ENCODE measurements at places on chromosomes 5 and 9.

GRCh38 chr5:137747848-137748247 lies 6.3 kb downstream of the HNRNPA0 start:
- no peak for DNase-seq

DNA sequence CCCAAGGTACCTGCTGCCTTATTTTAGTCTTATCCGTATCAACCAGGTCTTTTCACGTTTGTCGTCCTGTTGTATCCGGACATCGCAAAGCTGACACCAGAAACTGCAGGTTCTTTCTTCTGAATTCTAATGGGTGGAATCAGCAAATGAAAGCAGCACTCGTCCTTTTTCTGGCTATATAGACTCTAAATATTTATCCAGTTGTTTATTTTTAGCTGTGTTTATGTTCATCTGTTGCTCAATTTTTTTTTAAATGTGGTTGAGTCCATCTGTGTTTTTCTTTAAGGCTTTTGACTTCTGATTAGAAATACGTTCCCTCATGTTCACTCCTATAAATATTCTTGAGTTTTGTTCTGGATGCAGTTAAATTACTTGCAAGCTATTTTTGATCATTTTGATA lies 831.7 kb downstream of the MTRR start:
- no peak for DNase-seq

GRCh38 chr9:135507104-135508035 lies 6.9 kb downstream of the MRPS2 start:
- DNase-seq = no peak

- no peak for DNase-seq
Measured at GRCh38 chr9:96116275-96117064, 185.5 kb downstream of the HSD17B3 start.

- DNase-seq = no peak
Measured at GRCh38 chr5:170466988-170467707, 36.7 kb upstream of the KCNIP1 start.

GRCh38 chr5:94228791-94229190 lies 389.6 kb downstream of the KIAA0825 start:
- DNase-seq = no peak

DNA sequence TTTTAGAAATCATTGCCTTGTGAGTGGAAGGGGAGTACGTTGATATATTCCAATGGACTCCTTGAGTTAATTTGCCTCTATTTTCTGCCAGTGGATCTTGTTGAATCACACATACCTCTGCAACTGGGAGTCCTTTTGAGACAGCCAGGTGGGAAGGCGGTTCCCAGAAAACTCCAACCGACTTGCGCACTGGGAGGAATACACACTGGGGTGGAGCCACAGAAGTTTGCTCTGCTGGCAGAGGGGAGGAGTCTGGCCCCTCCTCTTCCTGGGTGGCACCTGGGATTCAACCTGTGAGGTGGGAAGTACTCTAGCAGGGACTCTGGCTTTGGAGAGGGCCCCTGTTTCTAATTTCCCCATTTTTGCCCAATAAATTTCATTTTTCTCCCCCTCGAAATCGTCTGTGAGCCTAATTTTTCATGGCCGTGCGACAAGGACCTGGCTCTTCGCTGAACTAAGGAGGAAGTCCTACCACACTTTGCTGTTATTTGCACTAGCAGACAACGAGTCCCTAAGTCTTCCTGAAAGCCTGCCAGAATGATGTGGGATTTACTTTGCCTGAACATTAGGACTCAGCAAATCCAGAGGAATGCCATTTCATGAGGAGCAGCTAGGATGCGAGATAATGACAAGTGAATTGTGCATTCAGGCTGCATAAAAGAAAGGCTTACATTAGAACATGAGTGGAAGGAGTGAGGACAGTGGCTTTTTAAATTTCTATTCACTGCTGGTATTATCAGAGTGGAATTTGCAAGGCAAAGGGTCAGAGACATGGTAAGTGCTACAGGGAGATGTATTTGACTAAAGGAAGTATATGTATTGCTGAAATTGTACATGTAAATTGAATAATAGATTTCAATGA lies 67.2 kb downstream of the PRLR start:
- DNase-seq = no peak

DNA sequence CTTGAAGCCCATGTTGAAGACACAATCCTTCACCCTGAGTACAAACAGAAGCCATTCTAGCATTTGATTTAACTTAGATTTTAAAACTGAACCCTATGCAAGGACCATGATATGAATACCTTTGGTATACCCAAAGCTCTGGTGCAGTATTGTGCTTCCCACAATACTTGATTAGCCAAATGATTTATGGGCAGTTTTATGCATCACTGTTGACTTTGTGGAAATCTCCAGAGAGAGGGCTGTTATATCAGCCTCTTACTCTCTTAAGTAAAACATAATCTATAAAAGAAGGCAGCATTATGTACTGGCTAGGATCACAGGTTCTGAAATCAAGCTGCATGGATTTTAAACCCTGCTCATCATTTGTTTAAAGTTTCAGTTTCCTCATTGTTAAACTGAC lies 762.8 kb downstream of the EFNA5 start:
- no peak for DNase-seq

DNA sequence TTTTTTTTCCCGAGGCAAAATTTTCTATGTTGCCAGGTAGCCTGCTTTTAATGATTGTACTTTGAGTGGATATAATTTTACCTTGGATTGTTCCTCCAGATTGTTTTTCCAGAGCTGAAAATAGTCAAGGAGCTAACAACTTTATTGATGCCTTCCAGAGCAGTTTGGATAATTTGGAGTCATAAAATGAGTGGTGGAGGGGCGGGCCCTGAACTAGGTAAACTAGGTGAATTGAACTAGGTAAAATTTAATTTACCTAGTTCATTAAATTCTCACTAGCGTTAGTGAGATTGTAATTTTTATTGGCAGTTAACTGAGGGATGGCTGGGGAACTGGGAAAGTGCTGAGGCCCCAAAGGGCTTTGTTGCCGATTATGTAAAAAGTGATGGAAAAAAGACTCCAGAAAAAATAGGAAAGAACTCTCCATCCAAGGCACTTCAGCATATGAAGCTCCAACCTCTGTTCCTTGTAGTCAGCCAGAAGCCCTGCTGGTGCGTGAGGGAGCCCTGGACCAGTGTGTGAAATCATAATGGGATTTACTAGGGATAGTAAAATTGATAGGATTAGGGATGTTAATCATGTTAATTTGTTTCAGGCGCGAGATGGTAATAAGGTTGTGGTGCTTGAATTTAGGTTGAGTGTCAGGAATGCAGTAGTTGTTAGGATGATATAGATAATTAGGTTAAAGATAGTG lies 1.7 kb downstream of the DNAJC25 start:
- DNase-seq = no peak

DNA sequence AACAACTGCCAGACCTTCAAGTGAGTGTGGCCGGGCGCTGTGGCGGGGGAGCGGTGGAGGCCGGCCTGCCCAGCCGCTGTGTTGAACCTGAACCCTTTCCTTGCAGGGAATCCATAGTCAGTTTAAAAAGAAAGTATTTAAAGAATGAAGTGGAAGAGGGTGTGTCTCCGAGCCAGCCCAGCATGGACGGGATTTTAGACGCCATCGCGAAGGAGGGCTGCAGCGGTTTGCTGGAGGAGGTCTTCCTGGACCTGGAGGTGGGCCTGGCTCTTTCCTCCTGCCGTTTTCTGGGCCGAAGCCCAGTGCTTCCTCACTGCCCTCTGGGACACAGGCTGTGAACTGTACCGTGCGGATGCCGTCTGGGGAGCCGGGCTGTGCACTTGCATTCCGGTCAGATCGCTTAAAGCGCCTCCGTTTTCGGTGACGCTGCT lies 19.1 kb downstream of the EXOC3 start:
- DNase-seq = no peak

- DNase-seq = no peak
Measured at GRCh38 chr5:133985540-133986180, 17.2 kb upstream of the C5orf15 start.

GRCh38 chr5:77498952-77499351 lies 6.8 kb upstream of the WDR41 start:
- DNase-seq = no peak

DNA sequence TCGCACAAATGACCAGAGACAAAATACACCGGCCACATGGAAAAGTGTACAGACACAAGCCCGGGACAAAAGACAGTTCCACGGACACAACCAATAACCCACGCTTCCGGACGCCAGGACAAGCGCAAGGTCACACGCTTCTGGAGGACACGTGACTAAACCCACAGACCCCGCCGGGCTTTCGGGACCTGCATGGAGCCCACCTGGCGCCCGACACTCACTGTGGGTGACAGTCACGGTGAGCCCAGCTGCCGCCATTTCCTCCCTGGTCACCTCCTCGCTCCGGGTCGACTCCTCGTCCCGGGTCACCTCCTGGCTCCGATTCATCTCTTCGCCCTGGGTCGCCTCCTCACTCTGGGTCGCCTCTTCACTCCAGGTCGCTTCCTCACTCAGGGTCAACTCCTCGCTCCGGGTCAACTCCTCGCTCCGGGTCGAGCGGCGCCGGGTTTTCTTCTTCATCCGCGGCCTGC lies 470 bp downstream of the BAG1 start:
- no peak for DNase-seq

DNA sequence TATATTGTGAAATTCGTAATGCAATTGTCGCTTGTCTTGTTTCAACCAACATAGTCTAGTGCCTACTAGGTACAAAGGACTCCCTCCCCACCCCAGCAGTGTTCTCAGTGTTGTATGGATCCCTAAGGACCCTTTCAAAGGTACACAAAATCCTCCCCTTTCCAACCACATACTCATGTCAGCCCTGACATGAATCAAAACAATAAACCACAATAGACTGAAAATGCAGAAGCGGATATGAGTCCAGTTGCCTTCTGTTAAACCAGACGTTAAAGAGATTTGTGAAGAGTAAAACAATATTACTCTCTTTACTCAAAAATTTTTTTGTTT lies 82.4 kb upstream of the IFNK start:
- DNase-seq = no peak

GRCh38 chr5:85512896-85513295 lies 1104.8 kb upstream of the COX7C start:
- no peak for DNase-seq

DNA sequence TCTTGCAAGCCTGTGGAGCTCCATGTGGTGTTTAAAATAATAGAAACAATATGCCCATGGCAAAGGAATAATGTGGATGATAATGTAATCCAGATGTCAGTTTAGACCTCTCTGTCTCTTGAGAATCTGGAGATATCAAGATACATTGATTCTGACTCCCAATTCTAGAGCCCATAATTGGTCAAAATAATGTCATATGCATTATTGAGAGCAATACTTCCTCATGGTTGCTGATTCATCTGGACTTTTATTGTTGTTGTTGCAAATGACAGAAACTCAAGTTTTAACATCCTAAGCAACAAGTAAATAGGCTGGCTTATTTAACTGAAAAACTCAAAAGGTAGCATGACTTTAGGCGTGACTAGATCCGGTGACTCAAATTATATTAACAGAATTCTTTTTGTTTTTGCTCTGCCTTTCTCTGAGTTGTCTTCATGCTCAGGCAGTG lies 152.1 kb downstream of the PCSK1 start:
- DNase-seq = no peak

DNA sequence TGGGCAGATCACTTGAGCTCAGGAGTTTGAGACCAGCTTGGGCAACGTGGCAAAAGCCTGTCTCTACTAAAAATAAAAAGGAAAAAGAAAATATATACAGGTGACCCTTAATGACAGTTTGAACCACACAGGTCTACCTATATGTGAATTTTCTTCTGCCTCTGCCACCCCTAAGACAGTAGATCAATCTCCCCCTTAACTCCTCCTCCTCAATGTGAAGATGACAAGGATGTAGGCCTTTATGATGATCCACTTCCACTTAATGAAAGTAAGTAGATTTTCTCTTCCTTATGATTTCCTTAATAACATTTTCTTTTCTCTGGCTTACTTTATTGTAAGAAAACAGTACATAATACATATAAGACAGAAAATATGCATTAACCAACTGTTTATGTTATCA lies 3.4 kb downstream of the AKNA start:
- no peak for DNase-seq

DNA sequence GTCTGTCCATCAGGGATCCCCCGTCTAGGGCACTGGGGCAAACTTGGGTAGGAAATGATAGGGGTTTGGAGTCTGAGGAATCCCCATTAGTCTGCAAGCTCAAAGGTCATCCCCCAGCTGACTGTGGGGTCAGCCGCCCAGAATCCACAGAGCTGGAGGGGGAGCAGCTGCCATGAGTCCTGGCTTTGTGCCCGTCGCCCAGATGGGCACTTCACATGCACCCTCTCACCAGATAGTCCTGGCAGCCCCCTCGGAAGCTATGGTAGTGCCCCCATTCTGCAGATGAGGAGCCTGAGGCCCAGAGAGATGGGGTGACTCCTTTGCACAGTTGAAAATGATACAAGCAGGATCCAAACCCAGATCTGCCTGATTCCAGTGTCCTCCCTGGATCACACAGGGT lies 35.7 kb upstream of the RPL26L1 start:
- no peak for DNase-seq

- no peak for DNase-seq
Measured at GRCh38 chr5:71533142-71533541, 54.0 kb upstream of the MCCC2 start.

DNA sequence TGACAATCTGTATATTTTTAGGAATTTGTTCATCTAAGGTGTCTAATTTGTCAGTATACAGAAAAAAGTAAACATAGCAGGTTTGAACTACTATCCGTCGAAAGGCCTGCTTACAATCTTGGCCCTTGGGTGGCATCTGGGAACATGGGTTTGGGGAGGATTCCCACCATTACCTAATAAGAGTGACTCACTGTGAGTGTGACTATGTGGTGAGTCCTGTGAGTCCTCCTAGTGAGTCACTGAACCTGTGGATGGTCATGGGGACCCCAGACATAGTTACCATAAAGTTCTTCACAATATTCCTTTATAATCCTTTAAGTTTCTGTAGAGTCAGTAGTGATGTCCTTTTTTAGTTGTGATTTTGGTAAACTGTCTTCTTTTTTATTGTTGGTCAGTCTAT lies 37.0 kb downstream of the RNF130 start:
- no peak for DNase-seq

DNA sequence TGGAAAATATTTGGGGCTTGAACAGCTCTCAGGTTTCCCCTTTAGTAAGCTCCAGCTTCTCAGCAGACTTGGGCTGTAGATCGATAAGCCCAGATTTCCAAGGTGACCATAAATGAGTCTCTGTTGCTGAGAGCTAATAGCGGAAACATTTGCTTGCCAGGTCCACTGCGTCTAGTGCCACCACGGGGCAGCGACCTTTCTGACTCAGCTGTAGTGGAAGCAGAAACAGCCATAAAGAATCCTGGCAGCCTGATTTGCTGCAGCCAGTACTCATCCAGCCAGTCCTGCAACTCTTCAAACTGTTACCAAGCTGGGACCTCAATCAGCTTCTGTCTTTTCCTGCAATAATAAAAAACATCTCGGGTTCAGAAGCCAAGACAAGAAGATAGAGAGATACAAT lies 241.7 kb downstream of the DOCK8 start:
- no peak for DNase-seq

DNA sequence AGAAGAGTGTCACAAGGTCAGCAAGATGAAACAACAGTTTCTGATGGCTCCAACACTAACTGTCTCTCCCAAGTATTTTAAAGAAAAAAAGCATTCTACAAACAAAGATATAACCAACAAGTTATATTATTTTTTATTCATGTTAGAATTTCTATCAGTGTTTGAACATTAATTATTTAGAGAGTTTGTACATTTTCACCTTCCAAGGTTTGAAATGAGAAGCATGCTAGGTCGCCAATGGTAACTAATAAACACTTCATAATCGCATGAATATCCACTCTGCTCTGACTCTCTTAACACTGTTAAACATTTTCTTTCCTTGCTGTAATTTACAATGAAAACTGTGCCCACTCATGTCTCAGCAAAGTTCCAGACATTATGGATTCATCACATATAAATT lies 73.5 kb downstream of the PTCH1 start:
- DNase-seq = no peak

- DNase-seq = no peak
Measured at GRCh38 chr9:100020121-100020795, 78.5 kb downstream of the ERP44 start.

- DNase-seq = peak; percentile 24
Measured at GRCh38 chr5:78005021-78005785, 229.1 kb upstream of the TBCA start.
